ENCODE measurements at places on chromosomes 2 and 18. TPM values are rescaled to one million over a fixed set of nuclear protein-coding genes. Genes with fewer than 3 reads are reported as not detected.

Gene AMER3
- total RNA-seq = not detected

DNA sequence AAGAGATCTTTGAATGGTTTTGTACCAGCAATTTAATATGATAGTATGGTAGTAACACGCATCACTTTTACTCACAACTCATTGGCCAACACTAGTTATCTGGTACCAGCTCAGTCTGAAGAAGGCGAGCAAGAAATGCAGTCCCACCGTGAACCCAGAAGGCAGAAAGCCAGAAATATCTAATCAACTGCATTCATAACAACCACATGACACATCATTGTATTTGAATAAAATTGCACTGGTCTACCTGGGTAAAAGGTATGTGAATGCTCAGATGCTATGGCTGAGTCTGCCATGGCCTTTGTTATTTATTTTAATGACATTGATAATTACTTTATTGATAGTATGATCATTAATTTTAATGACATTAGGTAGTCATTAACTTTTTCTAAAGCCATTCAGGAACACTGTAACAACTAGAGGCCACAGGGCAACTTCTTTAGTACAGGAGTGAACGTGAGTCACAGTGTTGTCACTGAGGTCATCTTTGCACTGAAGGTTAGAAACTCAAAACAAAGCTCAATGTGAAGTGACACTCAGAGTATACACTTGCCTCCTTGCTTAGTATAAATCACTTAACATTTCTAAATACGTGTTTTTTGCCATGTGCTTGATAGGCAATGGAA, 475.6 kb upstream of the TNP1 start:
- no peak for DNase-seq

DNA sequence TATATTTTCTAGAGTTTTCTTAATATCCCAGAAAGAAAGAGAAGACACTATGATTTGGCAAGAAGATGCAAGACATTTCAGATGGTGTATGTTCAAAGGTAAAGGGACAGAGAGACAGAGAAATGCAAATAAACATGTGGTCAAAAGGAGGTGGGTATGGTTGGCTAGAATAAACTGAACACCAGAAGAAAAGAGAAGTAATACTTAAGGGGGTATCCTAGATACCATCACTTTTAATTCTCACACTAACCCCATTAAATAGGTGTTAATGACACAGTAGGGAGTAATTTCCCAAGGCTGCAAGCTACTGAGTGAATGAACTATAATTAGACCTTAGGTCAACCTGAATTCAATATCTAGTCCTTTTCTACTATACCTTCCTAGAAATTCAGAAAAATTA, 111.2 kb upstream of the CD226 start:
- DNase-seq = no peak

DNA sequence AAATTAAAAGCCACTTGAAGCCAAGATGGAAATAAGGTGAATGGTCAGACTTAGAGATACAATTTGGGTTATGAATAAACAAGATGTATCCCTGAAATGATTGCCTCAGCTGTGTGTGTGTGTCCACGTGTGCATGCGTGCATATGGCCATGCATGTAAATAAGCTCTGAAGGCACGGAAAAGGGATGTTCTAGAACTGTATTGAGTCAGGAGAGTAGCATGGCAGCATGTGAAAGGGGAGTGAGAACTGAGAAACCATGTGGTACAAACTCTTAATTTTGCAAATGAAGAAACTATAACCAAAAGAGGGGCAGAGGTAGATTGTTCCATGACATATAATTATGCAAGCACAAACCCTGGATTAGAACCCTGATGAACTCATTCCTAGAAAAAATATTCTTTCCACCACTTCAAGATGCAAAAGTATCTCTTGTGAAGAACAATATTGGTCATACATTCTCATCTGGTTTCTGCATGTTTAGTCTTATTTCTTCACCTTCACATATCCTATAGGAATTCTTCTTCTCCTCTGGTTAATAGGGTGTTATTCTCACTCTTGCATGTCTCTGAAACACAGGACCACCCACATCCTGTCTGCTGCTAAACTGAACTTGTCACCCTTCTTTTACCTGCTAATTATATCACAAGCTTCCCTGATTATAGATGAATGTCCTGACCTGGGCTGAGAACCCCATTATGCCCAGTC, 455.8 kb downstream of the SETBP1 start:
- no peak for DNase-seq

GRCh38 chr2:218397820-218398436, 1.7 kb upstream of the CTDSP1 start:
- DNase-seq = peak; percentile 69

- no peak for DNase-seq
Observed at GRCh38 chr2:108612514-108613183, 78.4 kb downstream of the LIMS1 start.

- DNase-seq = no peak
Observed at GRCh38 chr2:32278478-32278853, 762 bp downstream of the YIPF4 start.

GRCh38 chr2:198782734-198783133, 675.0 kb downstream of the SATB2 start:
- DNase-seq = no peak

DNA sequence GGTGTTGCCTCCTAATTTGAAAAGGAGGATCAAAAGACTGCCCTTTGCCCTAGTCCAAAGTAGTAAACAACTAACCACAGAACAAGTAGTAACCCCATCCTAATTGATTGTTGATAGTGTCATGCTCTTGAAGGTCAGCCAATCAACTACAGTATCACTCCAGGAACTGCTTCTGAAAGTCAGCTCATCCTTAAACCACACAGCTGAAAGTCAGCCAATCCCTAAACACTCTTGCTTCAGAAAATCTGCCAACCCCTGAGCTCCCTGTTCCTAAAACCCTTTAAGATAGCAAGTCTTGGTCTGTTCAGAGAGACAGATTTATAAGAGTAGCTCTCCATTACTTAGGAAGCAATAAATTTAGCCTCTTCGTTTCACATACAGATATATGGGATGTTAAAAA, 51.6 kb upstream of the CPO start:
- no peak for DNase-seq
